ENCODE measurements at places on chromosomes 7 and 10.

DNA sequence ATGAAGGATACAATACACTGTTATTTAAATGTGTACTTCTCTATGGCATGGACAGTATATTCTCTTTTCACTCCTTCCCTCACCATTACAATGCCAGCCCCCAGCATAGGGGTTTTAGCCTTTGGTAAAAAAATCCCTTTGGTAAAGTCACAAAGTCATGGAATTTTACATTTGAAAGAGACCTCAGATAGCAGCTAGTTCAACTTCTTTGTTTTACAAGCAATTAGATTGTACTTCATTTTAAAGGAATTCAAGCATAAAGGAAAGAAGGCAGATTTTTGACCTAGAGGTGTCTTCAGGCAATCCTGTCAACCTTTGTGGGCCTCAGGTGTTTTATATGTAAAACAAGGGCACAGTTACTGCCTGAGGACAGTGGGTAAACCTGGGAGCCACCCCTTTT, 1188.4 kb upstream of the AUTS2 start:
- DNase-seq = no peak

- DNase-seq = no peak
These were observed 87.2 kb upstream of the HPS1 start for GRCh38 chr10:98533746-98534445.

- DNase-seq = no peak
These were observed 112.7 kb downstream of the RGS10 start for GRCh38 chr10:119429771-119430170.

- DNase-seq = no peak
These were observed 37.3 kb downstream of the VIPR2 start for GRCh38 chr7:159107161-159107892.

GRCh38 chr7:4629287-4629895, 52.7 kb upstream of the FOXK1 start:
- no peak for DNase-seq

GRCh38 chr10:74150204-74150989, at the start of gene AP3M1:
Gene AP3M1 (minus strand): TSS chr10:74150828. CDS start chr10:74138379, 12,449 bp downstream.
- peak; percentile 54 for DNase-seq

DNA sequence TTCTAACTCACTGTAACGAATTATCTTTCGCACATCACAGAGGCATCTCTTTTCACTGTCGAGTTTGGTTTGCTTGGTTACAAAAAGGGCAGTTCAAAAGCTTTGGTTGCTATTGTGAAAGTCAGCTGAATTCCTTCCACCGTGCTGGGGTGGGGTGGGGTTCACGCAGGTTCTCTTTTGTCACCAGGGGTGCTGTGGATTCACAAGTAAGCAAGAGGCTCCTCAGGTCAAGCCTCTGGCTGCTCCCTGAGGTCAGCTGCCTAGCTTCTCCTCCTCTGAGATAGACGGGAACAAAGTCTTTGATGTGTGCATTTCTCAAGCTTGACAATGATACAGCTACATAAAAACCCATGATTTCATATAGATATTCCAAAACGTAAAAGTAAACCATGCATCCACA, 47.7 kb downstream of the EGFR start:
- no peak for DNase-seq

GRCh38 chr10:50614444-50615137, 9.2 kb downstream of the SGMS1 start:
- DNase-seq = no peak

GRCh38 chr10:133394801-133395221, 854 bp downstream of the MTG1 start:
- DNase-seq = no peak

- no peak for DNase-seq
These were observed 19.3 kb upstream of the TOMM7 start for GRCh38 chr7:22841954-22842353.

GRCh38 chr10:121771966-121772365, 155.9 kb downstream of the ATE1 start:
- DNase-seq = no peak

- DNase-seq = no peak
These were observed 231.1 kb downstream of the REEP3 start for GRCh38 chr10:63752318-63752717.

GRCh38 chr7:5692845-5693278, 88.6 kb downstream of the RNF216 start:
- DNase-seq = no peak

GRCh38 chr10:42963312-42963711, 113.6 kb upstream of the RET start:
- no peak for DNase-seq

- DNase-seq = no peak
These were observed 96.4 kb upstream of the DIP2C start for GRCh38 chr10:785861-786214.

DNA sequence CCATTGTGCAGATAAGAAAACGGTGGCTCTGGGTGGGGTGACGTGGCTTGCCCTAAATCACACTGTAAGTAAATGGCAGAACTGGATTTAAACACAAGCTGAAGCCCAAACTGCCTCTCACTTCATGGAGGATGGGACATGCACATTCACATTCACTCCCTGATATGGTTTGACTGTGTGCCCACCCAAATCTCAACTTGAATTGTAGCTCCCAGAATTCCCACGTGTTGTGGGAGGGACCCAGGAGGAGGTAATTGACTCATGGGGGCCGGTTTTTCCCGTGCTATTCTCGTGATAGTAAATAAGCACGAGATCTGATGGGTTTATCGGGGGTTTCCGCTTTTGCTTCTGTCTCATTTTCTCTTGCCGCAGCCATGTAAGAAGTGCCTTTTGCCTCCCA, 32.4 kb downstream of the CHST15 start:
- no peak for DNase-seq

DNA sequence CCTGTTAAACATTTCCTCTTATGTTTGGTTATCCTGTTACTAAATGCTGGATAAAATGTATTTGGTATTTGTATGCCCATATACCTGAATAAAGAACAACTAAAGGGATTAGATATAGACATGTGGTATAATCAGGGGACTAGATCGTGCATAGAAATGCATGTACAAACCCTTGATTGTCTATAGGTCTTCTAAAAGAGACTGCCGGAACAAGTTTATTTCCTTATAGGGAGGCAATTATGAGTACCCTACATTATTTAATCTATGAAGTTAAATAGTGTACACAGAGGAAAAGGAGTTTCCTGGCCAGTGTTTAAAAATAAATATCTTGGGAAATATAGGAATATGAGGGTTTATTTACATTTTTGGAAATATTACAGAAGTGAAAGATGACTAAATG, 44.6 kb downstream of the CCSER2 start:
- DNase-seq = no peak

- no peak for DNase-seq
These were observed 305.0 kb downstream of the TYW1 start for GRCh38 chr7:67301667-67302066.

- DNase-seq = no peak
These were observed 62.7 kb downstream of the CYCS start for GRCh38 chr7:25062380-25062779.

DNA sequence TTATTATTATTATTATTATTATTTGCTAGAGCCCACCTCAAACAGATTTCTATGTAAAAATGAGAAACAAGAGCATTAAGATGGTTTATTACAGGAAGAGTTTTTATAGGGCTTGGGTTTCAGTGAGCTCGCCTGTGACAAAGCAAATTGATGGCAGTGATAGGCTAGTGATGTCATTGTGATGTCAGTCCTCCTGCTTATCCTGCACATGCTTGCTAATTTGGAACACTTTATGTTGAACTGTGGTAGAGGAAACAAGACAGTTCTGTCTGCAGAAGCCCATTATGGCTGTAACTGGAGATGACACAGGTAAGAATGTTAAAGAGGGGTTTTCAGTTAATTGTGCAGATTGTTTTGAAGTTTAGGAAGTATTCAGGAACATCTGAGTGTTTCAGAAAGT, 68.3 kb downstream of the CREM start:
- DNase-seq = no peak

- no peak for DNase-seq
These were observed 42.8 kb upstream of the PRSS58 start for GRCh38 chr7:142300689-142301088.

GRCh38 chr7:51234139-51234538, 82.5 kb downstream of the COBL start:
- no peak for DNase-seq

GRCh38 chr7:47669901-47670384, 88.0 kb upstream of the TNS3 start:
- DNase-seq = no peak

GRCh38 chr10:100340948-100341847, 5.8 kb upstream of the SCD start:
- no peak for DNase-seq

- no peak for DNase-seq
These were observed 233.4 kb upstream of the FZD1 start for GRCh38 chr7:91030680-91031380.

GRCh38 chr10:548238-548901, 141.1 kb downstream of the DIP2C start:
- no peak for DNase-seq

- no peak for DNase-seq
These were observed 26.1 kb downstream of the DMTF1 start for GRCh38 chr7:87178320-87178719.

GRCh38 chr7:80150611-80151273, 16.1 kb downstream of the GNAI1 start:
- no peak for DNase-seq

DNA sequence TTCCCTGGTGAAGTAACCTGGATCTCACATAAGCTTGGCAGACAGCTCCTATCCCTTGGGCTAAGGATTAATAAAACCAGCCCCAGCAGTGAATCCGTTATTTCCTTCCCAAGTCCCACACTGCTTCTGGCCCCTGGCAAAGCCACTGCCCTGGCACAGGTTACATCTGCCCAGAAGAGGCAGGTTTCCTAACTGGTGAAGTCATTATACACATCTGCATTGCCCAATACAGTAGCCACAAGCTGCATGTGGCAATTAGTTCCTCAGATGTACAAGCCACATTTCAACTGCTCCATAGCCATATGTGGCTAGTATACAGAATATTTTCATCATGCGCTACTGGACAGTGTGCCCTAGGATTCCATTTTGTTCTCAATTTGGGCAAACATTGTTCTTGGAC, 273.0 kb downstream of the GRM8 start:
- no peak for DNase-seq

DNA sequence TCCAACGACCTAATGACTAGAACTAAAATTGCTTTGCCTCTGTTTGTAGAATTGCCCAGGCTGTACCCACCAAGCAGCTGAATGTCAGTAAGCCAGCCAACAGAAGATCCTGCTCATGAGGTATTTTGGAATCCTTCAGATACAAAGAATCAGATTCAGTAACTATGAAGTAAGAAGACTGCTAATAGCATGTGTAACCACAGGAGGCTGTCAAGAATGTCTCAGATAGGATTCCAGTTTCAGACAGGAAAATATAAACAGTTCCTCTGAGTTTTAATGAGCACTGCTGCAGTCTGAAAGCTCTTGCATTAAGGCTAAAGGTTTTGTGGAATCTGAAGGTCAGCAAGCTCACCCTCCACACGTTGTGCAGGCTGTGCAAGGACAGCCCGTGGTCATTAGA, 112.6 kb upstream of the ADAM12 start:
- DNase-seq = no peak

DNA sequence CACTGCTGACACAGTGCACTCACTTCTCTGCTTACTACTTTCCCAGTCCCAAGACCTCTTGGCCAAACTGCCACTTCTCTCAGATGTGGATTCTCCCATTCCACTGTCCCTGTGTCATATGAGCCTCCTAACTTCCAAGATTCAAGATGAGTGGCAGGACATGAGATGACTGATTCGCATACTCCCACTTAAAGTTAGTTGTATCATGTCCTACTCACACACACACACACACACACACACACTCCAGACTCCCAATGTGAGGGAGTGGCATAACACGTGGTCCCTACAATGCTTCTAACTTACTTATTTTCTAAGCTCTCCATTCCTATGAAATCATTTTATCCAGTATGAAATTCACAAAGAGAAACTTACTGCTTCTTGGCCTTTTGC, 67.0 kb upstream of the CAV2 start:
- DNase-seq = no peak

DNA sequence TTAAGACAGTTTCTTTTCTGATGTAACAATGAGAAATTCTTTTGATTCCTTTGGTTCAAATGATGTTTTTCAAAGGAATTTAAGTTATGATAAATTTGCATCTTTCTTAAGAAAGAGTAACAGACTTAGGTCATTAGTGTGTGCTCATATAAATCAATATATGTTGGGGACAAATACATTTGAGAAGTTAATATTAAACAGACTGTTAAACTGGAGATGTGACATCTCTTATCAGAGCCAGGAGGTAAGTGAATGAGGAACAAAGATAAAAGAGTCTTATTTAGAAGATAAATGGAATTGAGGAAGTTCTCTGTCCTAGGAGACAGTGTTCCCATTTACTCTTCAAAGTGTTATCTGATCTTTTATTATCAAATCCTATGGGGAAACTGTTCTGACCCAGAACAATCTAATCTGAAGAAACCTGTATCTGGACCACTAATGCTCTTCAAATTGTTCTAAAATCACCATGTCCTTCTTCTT, 104.8 kb upstream of the LAMB4 start:
- DNase-seq = no peak
